Mononuclear cell (primary cell): ENCODE measurements at places on chromosomes 2 and 18. TPM values are rescaled to one million over a fixed set of nuclear protein-coding genes. Genes with fewer than 3 reads are reported as not detected.

Gene SERPINB4
- total RNA-seq, result not detected

Gene FRZB
- total RNA-seq, result under 0.01 TPM

Gene NDUFV2
- 355 TPM for total RNA-seq

Gene MDH1B
- total RNA-seq, result not detected

Gene SUCLG1
- total RNA-seq, result 50.4 TPM

Gene COL6A3
- 0.52 TPM for total RNA-seq

Gene IL1RN
- 203 TPM for total RNA-seq

Gene LYPD6B
- total RNA-seq, result not detected

Gene CERKL
- total RNA-seq, result 0.21 TPM

Gene KANSL1L
- total RNA-seq, result 15.4 TPM

Gene MAP3K19
- total RNA-seq, result not detected

Gene LAMA3
- total RNA-seq, result under 0.01 TPM

Gene UGGT1
- total RNA-seq, result 44.4 TPM

Gene ARHGEF4
- 1.5 TPM for total RNA-seq

Gene FAP
- total RNA-seq, result not detected

Gene INHBB
- 0.10 TPM for total RNA-seq

Gene PDCD1
- 2.0 TPM for total RNA-seq

Gene UNC50
- 13.7 TPM for total RNA-seq

Gene NEU4
- 8.5 TPM for total RNA-seq

Gene OTOF
- 0.10 TPM for total RNA-seq

Gene NPAS2
- total RNA-seq, result 2.4 TPM

Gene SLC30A3
- not detected for total RNA-seq

Gene POTEE
- total RNA-seq, result not detected

Gene RNF152
- 0.73 TPM for total RNA-seq

Gene CCBE1
- under 0.01 TPM for total RNA-seq

Gene MYO3B
- 0.21 TPM for total RNA-seq

Gene ADD2
- 2.4 TPM for total RNA-seq

Gene ADAM23
- total RNA-seq, result 0.94 TPM

Gene LHCGR
- not detected for total RNA-seq

Gene CDKL4
- total RNA-seq, result not detected
